Activated T-cell treated with anti-CD3 and anti-CD28 coated beads for 24 hours (primary cell): ENCODE measurements at places on chromosomes 4 and X.

GRCh38 chr4:138964716-138965426, 50.7 kb upstream of the NOCT start:
- DNase-seq: no peak

- DNase-seq: no peak
Measured at GRCh38 chr4:122764071-122764820, 31.7 kb downstream of the BBS12 start.

- no peak for DNase-seq
Measured at GRCh38 chr4:184247421-184247820, 29.7 kb upstream of the ENPP6 start.

- DNase-seq: no peak
Measured at GRCh38 chr4:82903737-82904136, 3.2 kb downstream of the THAP9 start.

GRCh38 chr4:3851211-3851610, 85.0 kb downstream of the ADRA2C start:
- no peak for DNase-seq

DNA sequence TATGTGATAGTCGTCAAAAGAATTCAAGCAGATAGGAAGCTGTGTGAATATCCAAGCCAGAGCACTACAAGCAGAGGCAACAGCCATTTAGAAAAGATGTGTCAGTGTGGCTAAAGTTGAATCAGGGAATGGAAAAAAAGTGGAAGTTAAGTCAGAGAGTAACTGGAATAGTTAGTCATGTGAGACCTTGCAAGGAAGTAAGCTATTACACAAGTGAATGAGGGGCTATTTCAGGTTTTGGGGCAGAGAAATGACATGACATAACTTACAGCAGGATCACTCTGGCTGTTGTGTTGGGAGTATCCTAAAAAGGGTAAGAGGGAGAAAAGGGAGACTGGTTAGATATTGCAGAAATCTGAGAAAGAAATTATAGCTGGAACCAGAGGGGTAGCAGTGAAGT, 236.6 kb upstream of the PCDH18 start:
- no peak for DNase-seq

GRCh38 chr4:1557221-1557597, 126.9 kb downstream of the FAM53A start:
- no peak for DNase-seq

DNA sequence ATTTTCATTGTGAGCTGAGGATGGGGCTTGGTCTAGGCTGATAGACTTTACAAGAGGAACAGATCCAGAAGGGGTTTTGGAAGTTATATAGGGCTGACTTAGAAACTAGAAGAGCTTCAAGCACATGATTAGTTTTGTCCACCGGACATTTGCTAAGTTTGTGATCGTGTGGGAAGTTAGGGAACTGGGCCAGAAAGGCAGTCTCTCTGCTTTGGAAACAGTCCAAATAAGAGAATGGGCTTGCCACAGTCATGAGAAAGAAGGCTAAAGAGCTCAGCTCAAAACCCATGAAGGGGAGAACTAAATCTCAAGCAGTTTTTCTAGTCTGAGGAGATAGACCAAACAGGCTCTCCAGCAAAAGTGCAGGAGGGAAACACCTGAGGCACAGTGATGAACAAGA, 67.8 kb downstream of the ZNF674 start:
- no peak for DNase-seq

DNA sequence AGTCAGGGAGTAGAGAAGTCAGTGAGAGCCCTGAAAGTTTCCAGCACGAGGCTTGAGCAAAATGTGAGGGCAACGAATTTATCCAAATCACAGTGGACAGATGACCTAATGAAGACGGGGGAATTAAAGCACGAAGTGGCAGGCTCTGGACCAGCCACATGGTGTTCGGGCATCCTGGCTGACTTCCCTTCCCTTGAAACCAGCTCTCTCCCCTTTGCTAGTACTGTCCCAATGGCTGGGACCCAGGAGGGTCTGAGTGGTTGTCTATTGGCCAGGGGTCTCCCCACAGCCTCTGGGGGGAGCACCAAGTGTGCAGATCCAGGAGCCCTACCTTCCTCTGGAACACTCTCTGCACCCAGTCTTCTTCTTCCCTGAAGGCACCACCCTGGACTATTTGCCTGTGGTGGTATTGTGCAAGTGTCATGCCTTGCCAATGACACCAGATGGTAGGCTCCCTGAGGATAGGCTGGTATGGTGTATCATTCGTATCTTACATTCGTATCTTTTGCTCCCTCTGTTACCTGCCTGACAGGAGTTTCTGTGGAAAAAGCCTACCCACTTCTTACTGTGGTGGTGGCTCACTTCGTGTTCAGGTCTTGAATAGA, 2.1 kb downstream of the APLN start:
- no peak for DNase-seq

GRCh38 chrX:40573763-40574162, 7.0 kb upstream of the ATP6AP2 start:
- DNase-seq: no peak

DNA sequence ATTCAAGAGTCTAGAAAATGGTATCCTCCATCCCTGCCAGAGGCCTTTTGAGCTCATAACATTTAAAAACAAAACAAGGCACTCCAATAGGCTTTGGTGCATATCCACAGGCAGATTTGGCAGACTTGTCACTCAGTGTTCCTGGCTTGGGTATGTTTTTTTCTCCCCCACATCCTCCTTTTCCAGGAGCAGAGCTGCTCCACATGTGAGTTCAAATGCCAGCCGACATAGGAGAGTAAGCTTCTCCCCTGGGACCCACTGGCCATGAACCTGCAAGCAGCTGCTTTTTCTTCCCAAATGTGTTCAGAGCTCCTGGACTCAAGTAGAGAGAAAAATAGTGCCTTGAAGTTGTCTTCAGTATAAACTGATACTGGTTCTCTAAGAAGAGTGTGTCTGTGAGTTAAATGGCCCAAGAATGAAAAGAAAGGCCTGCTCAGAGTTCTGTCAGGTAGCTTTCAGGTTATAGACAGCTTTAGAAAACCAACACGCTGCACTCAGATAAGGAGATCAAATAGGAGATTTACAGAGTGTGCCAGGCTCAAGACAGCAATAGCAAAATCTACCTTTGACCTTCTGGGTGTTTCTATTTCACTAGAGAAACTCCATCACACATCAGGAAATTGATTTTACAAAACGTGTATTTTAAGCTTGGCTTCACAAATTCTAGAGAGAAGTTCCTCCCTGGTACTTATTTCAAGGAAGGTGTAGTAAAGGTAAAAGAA, 162.5 kb upstream of the GALNT7 start:
- DNase-seq: no peak

GRCh38 chr4:89109841-89110540, 1.3 kb upstream of the TIGD2 start:
- DNase-seq: no peak

GRCh38 chr4:16890651-16891050, 7.8 kb downstream of the LDB2 start:
- no peak for DNase-seq

GRCh38 chr4:7166981-7167700, 25.2 kb upstream of the SORCS2 start:
- no peak for DNase-seq

DNA sequence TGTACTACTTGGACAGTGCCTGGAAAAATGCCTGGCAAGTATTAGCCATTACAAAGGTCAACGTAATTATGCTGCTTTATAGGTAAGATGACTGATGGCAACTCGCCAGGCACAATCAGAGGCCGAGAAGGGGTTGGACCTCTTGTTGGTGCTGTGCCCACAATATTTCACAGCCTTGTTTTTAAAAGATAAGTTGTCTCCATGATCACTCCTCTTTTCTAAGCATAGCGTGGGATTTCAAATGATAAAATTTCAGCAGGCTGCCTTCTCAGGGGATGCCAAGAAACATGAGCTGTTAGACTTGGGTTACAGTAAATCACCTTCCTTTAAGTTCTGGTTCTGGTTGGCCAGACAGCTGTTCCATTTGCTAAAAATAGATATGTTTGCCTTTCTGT, 26.9 kb downstream of the HOPX start:
- no peak for DNase-seq

- no peak for DNase-seq
Measured at GRCh38 chr4:152471251-152471792, 64.6 kb downstream of the FBXW7 start.

- no peak for DNase-seq
Measured at GRCh38 chrX:145816601-145817315, 871 bp upstream of the SLITRK2 start.
